ENCODE measurements at places on chromosomes 11 and 22.

DNA sequence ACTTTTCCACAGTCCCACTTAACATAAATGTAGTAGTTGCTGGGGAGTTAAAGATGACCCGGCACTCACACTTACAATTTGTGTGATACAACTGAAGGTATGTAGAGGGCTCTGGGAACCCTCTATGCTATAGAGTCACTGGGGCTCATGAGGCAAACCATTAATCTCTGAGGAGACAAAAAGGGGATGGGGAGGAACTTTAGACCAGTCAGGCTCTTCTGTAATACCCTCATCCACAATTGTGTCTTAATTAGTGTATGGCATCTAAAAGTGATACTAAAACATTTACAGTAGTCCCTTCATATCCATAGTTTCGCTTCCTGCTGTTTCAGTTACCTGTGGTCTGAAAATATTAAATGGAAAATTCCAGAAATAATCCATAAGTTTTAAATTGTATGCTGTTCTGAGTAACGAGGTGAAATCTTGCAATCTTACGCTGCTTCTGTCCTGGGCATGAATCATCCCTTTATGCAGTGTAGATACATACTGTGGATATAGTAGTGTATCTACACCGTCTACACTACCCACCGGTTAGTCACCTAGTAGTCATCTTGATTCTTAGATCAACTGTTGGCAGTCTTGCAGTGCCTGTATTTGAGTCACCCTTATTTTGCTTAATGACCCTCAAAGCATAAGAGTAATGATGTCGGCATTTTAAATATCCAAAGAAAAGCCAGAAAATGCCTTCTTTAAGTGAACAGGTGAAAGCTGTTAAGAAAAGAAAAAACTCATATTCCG lies 12.2 kb downstream of the CBL start:
- DNase-seq, result no peak

DNA sequence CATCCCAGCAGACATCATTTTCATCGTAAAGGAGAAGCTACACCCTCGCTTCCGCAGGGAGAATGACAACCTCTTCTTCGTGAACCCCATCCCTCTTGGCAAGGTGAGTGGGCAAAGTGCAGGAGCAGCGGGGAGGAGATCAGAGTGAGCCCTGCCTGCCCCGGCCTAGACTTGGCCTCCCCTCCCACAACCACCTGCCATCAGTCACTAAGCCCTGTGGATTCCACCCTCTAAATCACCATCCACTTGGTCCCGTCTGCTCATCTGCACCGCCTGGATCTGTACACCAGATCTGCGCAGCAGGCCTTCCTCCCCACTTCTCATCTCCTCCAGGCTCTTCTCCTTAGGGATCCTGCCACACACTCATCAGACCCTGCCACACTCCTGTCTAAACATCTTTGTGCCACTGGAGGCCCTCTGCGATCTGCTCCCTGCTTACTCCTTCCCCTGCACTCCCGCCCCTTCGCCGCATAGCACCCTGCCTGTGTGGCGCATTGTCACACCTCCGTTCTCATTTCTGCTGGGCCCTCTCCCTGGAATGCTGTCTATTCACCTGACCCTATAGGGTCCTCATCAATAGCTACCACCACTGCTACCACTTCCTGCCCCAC lies 14.2 kb downstream of the UCP2 start:
- DNase-seq, result peak; percentile 7

GRCh38 chr22:44632541-44633396 lies 69.2 kb upstream of the PRR5 start:
- DNase-seq, result no peak

DNA sequence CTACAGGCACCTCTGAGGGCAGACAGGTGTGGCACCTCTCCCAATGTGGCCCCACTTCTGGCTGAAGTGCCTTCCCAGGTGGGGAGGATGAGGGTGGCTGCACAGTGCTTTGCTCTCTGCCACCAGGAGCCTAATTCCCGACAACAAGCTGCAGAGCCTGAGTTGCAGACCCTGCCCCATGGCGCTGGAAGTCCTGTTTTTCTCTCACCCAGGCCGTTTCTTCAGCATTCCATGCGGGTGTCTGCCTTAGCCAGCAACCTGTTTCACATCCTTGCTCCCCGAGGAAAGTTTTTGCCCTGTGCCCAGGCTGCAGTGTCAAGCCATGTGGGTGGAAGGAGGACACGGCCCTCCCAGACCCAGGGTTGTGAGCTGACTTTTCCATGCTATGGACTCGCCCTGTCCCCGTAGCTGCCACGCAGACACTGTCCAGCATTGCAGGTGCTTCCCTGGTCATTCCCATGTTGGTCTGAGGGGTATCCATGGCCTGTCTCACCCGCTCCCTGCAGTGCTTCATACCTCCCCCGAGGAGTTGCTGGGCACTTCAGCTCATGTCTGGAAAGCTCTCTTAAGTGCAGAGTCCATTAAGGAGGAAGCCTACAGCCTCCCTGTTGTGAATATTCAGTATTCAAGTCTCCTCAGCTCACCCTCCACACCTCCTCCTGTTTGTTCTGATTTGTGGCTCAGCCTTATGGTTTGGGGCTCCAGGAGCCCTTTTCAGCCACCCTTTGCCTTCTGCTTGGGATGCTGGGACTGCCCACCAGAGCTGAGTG lies 2.9 kb downstream of the DAGLA start:
- no peak for DNase-seq

- no peak for DNase-seq
Observed at GRCh38 chr11:45145083-45145378, 1.4 kb upstream of the PRDM11 start.

GRCh38 chr22:48960980-48961660 lies 866.6 kb downstream of the BRD1 start:
- DNase-seq, result peak; percentile 22

DNA sequence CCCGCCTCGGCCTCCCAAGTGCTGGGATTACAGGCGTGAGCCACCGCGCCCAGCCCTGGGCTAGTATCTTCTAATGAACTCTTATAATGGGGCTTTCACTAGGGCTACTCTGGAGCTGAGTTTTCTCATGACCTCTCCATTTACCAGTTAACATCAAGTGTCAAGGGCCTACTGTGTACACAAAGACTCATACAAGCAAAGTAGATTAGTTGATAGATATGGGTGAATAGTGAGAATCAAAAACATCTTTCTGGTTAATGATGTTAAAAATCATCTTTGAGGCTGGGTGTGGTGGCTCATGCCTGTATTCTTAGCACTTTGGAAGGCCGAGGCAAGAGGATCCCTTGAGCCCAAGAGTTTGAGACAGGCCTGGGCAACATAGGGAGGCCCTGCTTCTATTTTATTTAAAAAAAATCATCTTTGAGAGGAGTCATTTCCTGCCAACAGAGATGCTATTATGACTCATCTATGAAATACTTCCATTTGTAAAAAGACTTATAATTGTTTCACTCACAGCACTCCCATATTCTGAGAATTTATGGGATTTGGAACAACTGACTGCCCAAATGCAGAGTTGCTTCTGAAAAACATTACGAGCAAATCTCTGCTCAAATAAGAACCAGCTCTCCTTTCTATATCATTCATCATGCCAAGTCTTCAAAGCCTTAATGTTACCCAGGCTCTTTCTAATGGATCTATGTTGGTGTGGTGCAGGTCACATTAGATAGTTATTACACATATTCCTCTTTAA lies 57.0 kb downstream of the GDPD4 start:
- DNase-seq, result no peak

GRCh38 chr11:34264303-34265110 lies 93.3 kb downstream of the ABTB2 start:
- no peak for DNase-seq

DNA sequence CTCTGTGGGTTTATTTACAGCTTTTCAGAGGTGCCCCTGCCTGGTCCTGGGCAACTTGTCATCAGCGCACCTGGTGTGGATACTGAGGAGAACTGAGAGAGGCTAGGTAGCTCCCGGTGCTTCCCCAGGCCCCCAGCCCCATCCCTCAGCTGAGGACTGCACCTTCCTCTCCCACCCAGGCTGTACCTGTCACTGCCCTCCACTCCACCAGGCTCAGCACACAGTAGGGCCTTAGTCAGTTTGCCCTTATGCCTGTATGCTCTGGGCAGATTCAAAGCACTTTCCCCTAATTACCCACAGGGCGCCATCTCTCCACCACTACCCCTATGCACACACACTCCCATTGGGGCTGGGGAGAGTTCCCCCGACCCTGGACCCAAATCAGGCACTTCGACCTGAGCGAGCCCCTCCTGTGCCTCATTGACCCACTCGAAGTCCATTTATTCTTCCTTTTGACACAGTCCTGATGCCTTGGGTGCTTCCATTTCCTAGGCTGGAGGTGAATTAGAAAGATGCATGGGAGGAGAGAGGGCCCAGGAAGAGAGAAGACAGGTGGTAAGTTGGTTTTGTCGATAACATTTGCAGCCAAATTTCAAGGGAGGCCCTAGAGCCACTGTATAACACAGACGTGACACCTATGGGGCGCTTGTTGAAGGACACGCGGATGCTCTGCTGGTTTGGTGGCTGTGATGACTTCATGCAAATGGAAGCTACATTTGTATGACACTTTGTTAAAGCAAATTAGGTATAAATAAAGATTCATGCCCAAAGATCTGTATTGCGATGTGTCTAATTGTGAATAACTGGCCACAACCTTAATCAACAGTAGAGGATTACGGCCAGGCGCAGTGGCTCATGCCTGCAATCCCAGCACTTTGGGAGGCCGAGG lies 13.8 kb upstream of the PICK1 start:
- DNase-seq, result no peak

DNA sequence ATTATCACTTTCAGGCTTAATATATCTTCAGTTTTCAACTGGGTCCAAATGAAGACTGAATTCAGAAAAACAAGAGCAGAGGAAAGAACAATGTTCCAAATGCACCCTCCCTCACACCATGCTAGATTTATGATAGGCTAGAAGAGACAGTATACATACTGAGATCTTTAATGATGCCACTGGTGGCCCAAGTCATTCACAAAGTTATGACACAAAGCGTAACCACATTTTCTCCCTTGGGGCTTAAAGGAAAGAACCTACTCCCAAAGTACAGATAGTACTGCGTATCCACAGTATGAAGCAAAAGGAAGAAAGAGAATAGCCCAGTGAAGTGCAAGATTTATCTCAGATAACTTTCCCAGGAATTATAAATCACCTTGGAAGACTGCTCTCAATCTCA lies 10.9 kb upstream of the SOX6 start:
- no peak for DNase-seq

DNA sequence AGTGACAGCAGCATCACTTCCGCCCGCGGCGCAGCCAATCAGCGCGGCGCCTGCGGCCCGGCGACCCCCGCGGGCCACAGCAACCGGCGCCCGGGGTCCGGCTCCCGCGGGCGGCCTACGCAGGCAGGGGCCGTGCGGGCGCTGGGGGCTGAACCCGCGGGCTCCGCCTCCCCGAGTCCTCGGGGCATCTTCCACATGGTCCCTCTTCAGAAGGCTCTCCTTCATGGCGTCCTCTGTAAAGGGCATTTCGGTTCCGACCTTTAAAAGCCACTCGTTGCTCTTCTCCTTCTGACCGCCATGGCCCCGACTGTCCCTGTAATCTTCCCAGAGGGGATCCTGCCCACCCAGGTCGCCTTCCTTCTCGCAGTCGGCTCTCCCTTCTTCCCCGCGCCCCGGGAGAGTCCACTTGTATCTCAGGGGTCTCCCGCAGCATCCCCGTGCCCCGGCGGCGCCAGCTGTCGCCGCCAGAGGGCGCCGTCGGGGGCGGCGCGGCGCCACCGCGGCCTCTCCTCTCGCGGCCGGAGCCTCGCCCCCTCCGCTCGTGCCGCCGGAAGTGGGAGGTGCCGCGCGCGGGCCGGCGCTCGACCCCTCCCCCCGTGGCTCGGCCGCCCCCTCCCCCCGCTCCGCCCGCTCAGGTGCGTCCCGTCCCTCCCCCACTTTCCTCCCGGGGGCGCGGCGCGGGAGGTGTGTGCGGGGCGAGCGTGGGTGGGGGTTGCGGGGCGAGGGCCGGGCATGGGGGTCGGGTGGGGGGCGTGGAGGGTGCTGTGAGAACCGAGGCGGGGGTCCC lies at the start of gene RNF214:
Gene RNF214, plus strand, starts transcription at position 580 of the 787 bp plus-strand sequence. CDS start 1,602 bp downstream, outside the sequence.
- DNase-seq, result peak; percentile 85

- no peak for DNase-seq
Observed at GRCh38 chr11:80533463-80533862, 1092.6 kb upstream of the TENM4 start.

GRCh38 chr11:12048936-12049790 lies 40.7 kb upstream of the DKK3 start:
- no peak for DNase-seq

DNA sequence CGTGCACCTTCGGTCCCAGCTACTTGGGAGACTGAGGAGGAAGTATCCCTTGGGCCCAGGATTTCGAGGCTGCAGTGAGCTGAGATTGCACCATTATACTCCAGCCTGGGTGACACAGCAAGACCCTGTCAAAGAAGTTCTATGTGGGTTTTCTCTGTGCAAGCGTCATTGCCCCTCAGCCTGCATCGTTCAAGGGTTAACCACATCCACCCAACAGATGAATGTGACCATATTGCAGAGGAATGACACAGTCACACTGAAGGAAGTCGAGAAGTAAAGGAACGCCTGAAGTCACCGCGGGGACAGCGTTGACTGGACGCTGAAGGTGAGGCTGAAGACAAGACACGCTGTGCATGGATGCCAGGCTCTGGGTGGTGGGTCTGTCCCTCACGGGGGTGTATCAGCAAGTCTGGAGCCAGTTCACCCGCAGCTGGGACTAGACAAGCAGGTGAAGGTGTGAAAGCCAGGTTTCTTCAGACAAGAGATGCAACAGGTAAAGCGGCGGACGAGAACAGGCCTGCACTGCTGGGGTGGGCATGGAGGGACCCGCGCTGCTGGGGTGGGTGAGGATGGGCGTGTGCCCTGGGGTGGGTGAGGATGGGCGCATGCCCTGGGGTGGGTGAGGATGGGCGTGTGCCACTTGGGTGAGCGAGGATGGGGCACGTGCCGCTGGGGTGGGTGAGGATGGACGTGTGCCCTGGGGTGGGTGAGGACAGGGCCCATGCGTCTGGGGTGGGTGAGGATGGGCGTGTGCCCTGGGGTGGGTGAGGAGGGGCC lies 36.5 kb upstream of the TOLLIP start:
- no peak for DNase-seq

DNA sequence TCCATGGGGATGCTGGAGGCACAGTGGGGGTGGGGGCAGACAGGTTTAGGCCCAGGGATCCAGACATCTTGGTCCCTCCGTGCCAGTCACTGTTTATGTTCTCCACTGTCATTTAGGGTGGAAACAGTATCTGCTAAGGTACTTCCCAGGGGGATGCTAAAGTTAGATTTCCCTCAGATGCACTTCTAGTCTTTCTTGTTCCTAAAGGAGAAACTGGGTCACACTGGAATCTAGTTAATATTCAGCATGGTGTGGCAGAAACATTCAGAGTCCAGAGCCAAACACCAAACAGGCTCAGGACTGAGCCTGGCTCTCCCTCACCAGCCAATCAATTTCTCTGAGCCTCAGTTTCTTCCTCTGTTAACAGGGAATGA lies 83.4 kb upstream of the PLET1 start:
- no peak for DNase-seq

- DNase-seq, result no peak
Observed at GRCh38 chr11:130400781-130401483, 27.5 kb downstream of the ADAMTS8 start.

DNA sequence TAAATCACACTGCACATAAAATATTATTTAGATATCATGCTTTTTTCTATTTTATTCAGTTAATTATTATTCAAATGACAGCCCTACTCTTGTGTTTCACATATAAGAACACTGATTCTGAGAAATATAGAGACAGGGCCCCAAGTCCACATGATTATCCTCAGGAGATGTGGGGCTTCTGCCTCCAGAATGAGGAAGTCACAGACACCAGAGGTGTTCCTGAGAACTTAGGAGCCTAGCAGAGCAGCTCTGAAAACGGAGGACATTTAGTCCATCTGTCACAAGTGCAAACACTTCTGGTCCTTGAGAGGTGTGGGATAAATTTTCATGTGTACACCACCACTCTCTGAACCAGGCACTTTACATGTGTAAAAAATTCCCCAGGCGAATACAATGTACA lies 26.2 kb downstream of the TRIM66 start:
- no peak for DNase-seq

- DNase-seq, result peak; percentile 60
Observed at GRCh38 chr11:2298795-2299761, 2.6 kb downstream of the C11orf21 start.
